ENCODE measurements at places on chromosomes 2 and 18.

DNA sequence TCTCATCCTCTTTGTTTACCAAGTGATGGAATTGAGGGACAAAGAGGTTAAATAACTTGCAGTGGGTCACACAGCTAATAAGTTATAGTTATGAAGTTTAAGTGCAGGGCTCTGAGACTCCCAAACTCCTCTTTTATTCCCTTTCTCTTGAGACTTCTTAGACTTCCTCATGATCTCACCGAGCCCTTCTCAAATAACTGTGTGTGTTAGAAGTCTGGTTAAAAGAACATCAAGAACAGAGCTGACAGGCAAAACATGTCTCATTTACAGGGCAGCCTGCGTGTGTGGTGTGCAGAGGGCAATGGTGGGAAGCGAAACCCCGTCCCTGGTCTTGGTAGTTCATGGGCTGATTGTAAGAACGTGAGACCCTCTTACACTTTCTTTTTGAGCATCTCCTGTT is 368.0 kb downstream of the SLC4A3 start:
- no peak for DNase-seq

DNA sequence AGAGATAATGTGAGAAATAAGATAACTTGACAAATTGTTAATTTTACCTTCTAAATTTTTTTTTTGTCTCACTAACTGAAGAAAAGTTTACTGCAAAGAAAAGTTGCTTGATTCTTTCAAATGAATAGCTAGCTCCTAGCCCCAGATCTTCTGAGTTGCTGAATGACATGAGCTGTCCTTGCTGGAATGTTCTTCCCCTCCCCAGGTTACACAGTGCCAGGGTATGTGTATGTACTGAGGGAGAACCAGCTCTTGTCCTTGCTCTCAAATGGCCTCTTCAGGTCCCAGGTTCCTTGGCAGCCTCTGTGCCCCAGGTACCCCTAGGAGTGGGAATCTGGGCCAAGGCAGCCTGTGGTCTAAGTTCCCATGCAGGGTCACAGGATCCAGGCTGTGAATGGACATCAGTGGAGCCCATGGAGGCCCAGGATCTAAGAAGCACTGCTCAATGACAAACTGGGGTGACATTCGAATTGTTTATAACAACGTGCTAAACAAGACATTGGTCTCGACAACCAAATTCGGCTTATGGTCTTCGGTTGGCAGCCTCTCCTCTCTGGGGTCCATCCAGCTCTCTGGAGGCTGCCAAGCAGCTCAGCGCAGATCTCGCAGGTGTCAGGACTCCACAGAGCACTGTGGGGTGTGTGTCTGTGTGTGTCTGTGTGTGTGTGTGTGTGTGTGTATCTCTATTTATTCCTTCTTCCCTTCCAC is 17.1 kb upstream of the INO80C start:
- DNase-seq: no peak

DNA sequence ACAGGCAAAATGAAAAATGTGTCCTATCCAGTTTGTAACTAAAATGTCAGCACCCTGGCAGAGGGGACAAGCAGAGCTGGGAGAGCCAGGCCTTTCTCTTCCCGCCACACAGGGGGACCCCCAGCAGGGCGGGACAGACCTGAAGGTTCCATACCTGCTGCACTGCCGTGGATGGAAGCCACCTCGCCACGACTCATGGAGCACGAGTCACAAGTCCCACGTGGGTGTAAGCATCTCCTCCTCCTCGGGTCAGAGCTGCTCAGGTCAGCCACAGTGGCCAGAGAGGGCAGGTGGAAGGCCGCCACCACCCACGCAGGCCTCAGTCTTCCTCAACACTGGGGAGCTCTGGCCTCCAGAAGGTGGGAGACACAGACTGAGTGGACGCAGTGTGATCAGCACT is 21.0 kb downstream of the C1QL2 start:
- DNase-seq: no peak

DNA sequence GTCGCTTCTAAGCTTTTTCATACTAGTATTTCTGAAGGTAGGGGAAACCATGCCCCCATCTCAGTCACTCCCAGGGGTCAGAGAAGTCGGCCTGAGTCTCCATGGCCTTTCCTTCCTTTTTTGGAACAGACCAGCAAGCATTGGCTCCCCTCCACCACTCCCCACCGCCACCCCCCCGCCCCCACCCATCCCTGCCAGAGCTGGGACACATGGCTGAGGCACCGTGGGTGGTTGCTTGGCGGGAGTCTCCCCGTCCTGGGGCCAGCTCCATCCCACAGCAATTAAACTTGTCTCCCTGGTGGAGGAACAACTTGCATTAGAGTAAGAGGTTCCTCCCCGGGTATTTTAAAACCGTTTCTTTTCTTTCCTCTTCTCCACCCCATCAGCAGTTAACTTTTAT is 100.8 kb upstream of the TFPI start:
- DNase-seq: no peak

GRCh38 chr2:120935339-120936313 is 200.0 kb downstream of the GLI2 start:
- DNase-seq: no peak

DNA sequence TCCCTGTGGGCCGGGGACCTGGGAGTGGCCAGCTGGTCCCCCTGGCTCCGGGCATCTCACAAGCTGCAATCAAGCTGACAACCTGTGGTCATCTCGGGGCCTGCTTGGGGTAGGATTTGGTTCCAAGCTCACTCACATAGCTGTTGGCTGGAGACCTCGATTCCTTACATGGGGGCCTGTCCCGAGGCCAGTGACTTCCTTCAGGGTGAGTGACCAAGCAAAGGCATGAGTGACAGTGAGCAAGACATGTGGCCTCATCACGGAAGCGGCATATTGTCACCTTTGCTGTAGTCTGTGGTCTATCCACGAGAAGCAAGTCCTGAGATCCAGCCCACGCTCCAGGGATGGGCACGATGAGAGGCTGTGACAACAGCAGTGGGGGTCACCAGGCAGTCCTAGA is 131.4 kb upstream of the ID2 start:
- DNase-seq: no peak

DNA sequence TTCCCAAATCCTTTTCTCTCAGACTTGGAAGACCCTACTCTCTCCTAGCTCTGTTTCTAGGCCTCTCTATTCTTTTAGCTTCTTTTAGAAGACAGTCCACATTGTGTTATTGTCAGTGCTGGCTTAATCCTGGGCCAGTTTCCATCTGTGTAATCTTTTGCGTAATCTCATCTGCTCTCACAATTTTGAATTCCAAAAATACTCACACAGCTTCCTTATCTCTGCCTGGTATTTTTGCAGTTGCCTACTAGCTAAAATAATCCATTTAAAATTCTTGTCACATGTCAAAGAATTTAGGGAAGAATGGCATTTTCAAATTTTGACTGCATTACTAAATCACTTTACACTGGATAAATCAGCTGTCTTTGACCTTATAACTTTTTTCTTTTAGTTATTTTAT is 200.6 kb upstream of the MEX3C start:
- no peak for DNase-seq

DNA sequence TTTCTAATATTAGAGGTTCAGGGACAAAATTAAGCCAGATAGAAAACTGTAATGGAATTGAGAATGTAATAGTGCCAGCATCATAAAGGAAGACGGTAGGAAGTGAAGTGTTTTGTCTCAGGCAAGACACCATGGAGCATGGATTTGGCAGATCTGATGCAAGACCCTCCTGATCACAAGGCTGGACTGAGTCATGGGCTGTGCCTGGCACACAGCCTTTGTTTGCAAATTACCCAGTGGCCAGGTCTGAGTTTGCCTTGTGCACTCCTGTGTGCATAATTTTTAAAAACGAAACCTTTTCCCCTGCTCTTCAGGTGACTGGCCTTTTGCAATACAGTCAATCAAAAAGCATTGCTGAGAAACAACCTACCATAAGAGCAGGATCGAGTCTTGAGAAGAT is 2.0 kb upstream of the UPP2 start:
- no peak for DNase-seq

DNA sequence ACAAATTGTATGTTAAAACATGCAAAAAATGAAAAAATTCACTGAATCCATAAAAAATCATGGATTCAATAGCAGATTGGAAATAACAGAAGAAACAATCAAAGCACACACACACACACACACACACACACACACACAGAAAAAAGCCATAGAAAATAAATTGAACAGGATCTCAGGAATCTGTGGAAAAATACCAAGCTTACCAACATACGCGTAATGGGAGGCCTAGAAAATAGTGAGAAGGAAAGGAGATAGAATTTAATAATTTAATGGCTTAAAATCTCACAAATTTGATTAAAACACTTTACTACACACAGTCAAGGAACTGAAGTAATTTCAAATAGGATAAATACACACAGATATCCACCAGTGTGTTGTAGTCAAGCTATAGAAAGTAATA is 1671.5 kb upstream of the PIK3C3 start:
- no peak for DNase-seq

DNA sequence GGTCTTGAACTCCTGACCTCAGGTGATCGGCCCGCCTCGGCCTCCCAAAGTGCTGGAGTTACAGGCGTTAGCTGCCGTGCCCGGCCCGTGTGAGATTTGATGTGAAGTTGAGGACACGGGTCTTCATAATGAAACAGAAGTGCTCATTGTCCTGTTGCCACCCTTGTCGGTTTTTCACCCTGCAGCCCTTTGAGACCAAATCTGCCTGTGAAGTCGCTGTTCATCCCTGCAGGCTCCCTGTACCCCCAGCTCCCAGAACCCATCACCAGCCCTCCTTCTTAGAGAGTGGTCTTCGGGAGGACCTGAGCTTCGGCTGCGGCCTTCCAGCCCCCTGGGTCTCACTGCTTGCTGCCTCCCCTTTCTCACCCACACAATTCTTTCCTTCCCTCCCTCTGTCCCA is 325.2 kb downstream of the GBX2 start:
- DNase-seq: no peak

GRCh38 chr2:105431367-105432043 is 32.7 kb upstream of the FHL2 start:
- DNase-seq: no peak

- no peak for DNase-seq
Measured at GRCh38 chr2:150656002-150656401, 168.5 kb upstream of the RND3 start.

DNA sequence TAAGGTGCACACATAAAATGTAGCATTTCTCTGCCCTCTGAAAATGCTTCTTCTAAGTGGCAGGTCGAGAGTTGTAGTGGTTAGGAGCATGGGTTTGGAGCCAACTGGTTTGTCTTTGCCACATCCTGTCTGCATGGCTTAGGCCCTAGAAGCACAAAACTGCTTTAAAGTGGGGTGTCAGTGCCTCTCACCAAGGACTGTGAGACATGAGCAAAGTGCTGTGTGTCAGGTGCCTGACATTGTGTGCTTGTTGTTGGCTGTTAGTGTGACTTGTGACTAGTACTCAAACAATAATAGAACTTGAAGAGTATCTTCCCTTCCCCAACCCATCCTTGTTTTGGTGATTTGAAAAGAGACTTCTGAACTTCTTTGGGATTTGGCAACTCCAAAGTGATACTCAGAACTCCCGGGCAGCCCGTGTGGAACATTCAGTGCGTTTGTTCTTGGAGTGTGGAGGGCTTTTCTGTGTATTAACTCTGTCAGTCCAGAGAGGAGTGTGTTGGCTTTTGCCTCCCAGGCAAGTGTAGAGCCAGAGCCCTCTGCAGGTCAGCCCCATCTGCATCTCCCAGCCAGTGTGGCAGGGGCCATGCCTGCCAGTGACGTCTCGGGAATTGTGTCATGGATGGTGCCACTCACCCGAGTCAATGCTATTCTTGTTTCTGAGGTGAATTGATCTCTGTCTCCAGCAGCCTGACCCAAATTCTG is 5.0 kb downstream of the MGAT5 start:
- DNase-seq: no peak

GRCh38 chr2:222862106-222862908 is 1.5 kb downstream of the ACSL3 start:
- no peak for DNase-seq

DNA sequence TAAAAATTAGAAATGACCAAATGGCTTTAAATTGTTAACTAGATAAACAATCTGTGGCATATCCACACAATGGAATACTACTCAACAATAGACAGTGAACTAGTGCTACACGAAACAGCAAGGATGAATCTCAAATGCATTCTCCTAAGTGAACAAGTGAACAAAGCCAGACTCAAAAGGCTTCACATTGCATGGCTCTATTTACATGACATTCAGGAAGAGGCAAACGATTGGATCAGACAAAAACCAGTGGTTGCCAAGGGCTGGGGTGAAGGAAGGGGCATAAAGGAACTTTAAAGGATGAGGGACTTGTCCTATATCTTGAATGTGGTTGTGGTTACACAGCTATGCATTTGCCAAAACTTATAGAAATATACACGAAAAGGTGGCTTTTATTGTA is 184.3 kb downstream of the RPIA start:
- no peak for DNase-seq

DNA sequence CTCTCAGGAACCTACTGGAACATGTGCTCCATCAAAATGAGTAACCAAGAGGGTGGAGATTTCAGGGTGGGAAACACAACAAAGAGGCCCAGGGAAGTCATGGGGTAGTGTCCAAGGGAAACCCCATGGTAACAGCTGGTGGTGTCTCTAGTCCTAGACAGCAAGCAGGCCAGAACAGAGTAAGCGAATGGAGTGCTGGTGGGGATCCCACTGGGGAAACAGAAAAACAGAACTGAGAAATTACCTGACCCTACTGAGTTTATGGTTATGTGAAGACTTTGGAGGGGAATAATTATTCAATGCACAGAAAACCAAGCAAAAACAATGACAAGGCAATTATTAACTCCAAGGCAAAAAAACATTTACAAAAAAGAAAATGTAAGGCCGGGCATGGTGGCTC is 16.9 kb downstream of the ERCC3 start:
- DNase-seq: no peak

DNA sequence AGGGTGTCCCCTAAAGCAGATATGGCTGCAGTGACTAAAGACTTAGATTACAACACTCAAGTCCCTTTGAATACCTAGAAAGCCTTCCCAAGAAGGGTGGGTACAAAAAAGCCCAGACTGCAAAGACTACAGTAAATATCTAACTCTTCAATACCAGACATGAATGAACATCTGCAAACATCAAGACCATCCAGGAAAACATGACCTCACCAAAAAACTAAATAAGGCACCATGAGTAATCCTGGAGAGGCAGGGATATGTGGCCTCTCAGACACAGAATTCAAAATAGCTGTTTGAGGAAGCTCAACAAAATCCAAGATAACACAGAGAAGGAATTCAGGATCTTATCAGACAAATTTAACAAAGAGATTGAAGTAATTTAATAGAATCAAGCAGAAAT is 138.2 kb upstream of the OTOS start:
- DNase-seq: no peak

GRCh38 chr2:171592036-171592555 is 69.8 kb downstream of the CYBRD1 start:
- DNase-seq: no peak

GRCh38 chr2:200604571-200605255 is 18.9 kb downstream of the AOX1 start:
- DNase-seq: no peak

GRCh38 chr2:122029456-122029855 is 274.0 kb downstream of the TSN start:
- no peak for DNase-seq

GRCh38 chr2:62320657-62321357 is 124.9 kb downstream of the B3GNT2 start:
- DNase-seq: no peak

DNA sequence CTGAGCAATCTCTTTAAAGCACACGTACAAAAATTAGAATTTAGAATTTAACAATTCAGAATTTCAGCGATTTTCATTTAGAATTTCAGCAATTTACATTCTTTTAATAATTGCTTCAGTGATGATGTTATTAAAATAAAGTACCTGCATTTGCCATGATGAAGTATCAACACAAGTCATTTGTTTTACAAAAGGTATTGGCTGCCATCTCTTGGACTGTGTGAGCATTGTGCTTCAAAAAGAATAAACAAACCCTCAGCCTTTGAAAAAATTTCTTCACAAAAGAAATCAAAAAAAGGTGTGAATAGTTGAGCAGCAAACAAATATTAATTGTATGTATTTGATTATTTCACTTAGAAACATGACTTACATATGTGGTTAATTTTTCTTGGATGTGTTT is 27.1 kb upstream of the ZC3H15 start:
- no peak for DNase-seq

All from stimulated activated CD4-positive, alpha-beta T cell treated with anti-CD3 and anti-CD28 coated beads, TNF-alpha, amount 100 ng/mL, for 24 hours (primary cell).